ENCODE measurements at places on chromosomes 3 and 15.
A peak's percentile ranks its signal among the peaks of the same experiment; 100 is the strongest.

DNA sequence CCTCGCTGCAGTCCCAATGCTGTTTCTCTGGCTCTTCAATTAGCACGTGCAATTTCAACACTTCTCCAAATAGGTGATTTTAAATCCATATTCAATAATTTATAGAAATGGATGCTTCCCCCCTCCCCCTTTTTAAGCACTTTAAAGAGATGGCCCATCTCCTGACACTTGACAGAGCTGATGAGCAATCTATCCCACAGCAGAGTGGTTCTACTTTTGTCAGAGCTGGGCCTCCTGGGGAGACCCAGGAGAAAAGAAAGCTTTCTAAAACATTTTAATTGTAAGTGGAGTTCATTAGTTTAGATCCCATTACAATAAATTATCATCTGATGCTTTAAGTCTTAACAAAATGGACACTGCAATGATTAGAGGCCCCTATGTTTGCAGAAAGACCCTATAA is 127.7 kb downstream of the SHQ1 start:
- no peak for DNase-seq

DNA sequence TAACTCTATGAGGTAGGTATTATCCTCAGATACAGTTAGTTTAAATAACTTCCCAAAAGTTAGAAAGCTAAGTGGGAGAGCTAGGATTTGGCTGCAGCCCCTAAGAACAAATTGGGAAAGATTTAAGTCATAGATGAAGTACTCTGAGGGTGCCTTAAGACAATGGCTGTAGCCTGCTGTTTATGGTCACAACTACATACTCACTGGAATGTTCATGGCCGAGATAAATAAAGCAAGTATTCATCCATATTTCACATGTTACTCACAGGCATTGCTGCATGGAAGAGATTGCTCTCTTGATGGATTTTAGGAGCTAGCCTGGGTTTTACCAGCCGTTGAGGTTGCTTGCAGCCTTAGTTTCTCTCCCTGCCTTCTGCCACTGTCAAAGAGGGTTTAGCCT is 145.0 kb downstream of the CMSS1 start:
- no peak for DNase-seq

GRCh38 chr3:149003653-149004305 is 12.4 kb downstream of the GYG1 start:
- DNase-seq: no peak

DNA sequence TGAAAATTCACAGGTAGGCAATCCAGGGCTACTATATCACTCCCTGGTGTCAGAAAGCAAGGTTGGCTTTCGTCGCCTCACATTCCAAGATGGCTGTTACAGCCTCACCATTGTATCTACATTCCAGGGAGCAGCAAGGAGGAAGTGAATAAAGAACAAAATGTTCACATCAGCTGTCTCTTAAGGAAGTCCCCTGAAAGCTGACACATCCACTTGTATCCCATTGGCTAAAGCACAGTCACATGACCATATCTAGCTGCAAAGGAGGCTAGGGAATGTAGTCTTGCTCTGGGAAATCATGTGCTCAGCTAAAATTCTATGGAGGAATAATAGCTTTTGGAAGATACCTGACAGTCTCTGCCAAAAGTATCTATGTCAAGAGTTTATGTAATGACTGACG is 12.8 kb upstream of the GATA2 start:
- no peak for DNase-seq

- no peak for DNase-seq
Measured at GRCh38 chr15:38532728-38533127, 31.9 kb downstream of the RASGRP1 start.

GRCh38 chr15:59294574-59295260 is 78.0 kb downstream of the MYO1E start:
- no peak for DNase-seq

DNA sequence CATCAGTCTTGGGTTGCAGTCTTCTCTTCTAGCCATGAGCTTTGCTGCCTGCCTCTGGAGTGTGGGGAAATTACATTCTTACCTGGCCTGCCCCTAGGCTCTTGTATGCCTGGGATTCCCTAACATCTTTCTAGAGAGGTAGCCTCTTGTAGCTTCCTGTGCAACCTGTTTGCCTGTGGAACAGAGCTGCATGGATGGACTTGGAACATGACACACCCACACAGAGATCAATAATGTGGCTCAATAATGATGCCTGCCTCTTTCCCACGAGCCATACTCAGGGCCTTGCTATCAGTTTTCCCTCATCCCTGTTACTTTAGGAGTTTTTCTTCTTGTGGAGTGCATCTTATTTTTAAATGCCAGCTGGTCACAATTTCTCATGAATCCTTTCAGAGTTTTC is 11.4 kb downstream of the CHCHD6 start:
- no peak for DNase-seq

- no peak for DNase-seq
Measured at GRCh38 chr15:25435474-25436243, 3.2 kb downstream of the UBE3A start.

- DNase-seq: no peak
Measured at GRCh38 chr3:197874064-197874463, 75.9 kb upstream of the RPL35A start.

DNA sequence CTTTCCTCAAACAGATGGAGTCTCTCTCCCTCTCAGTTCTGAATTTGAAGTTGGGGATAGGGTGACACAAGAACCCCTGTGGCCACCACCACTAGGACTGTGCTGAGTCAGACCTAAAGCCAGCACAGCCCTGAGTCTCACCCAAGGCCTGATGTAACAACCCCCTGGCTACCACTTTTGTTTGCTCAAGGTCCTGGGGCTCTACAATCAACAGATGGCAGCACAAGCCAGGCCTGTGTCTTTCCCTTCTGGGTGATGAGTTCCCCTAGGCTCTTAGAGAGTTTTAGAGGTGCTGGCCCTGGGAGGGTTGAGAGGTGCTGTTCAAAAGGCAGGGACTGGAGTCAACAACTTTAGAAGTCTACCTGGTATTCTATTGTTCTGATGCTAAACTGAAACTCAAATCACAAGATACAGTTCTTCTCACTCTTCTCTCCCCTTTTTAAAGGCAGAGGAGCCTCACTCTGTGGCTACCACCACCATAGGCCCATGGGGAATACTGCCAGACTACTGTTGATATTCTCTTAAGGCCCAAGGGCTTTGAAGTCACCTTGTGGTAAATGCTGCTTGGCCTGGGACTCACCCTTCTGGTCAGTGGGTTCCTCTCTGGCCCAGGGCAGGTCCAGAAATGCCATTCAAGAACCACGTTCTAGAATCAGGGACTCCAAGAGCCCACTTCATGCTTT is 6.5 kb downstream of the OR5K4 start:
- DNase-seq: no peak

- DNase-seq: no peak
Measured at GRCh38 chr15:97991972-97992541, 31.6 kb downstream of the ARRDC4 start.

DNA sequence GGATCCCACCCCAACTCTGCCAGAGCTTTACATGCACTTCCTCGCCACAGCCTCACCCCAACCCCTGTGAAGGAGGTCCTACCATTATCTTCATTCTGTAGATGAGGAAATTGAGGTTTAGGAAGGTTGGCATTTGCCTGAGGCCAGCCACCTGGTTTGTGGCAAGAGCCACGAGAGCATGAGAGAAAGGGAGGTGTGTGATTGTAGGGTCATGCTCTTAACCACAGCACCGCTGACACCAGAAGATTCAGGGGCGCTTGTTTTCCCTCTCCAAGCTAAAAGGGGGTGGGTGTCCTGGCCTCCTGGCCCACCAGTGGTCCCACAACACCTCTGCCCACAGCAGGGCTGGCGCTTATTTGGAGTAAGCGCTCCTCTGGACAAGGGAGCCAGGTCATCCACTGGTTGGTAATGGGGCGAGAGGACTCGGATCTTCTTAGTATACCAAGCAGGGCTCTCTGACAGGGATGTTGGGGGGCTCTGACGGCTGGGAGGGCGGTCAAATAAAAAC is 691 bp downstream of the RHCG start:
- DNase-seq: no peak

GRCh38 chr15:56985856-56986255 is 67.4 kb downstream of the TCF12 start:
- DNase-seq: no peak

DNA sequence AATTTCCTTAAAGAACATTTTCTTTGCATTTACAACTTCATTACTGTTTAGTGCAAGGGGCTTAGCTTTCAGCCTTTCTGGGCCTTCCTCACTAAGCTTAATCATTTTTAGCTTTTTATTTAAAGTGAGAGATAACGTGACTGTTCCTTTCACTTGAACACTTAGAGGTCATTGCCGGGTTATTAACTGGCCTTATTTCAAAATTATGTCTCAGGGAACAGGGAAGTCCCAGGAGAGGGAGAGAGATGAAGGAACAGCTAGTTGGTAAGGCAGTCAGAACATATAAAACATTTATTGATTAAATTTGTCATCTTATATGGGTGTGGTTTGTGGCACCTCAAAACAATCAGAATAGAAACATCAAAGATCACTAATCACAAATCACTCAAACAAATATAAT is 268.7 kb downstream of the TIGIT start:
- no peak for DNase-seq

GRCh38 chr3:126618021-126618420 is 36.9 kb downstream of the TXNRD3 start:
- DNase-seq: no peak

DNA sequence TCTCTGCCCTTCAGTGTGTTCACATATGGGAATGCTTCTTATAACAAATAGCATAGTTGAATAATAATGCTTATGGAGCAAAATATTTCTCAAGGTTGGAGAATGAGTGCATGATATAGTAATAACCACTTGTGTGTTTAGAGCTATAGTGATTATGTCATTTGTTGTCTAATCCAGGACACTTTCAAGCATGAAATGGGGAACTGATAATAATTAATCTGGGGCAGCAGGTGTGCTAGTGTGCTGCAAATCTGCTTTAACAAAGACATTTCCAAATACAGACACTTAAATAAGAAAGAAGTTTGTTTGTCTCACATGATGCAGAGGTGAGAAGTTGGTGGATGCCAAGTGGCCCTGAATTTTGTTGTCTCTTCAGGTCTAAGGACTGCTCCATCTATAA is 579.3 kb upstream of the GRM7 start:
- DNase-seq: peak; percentile 17

DNA sequence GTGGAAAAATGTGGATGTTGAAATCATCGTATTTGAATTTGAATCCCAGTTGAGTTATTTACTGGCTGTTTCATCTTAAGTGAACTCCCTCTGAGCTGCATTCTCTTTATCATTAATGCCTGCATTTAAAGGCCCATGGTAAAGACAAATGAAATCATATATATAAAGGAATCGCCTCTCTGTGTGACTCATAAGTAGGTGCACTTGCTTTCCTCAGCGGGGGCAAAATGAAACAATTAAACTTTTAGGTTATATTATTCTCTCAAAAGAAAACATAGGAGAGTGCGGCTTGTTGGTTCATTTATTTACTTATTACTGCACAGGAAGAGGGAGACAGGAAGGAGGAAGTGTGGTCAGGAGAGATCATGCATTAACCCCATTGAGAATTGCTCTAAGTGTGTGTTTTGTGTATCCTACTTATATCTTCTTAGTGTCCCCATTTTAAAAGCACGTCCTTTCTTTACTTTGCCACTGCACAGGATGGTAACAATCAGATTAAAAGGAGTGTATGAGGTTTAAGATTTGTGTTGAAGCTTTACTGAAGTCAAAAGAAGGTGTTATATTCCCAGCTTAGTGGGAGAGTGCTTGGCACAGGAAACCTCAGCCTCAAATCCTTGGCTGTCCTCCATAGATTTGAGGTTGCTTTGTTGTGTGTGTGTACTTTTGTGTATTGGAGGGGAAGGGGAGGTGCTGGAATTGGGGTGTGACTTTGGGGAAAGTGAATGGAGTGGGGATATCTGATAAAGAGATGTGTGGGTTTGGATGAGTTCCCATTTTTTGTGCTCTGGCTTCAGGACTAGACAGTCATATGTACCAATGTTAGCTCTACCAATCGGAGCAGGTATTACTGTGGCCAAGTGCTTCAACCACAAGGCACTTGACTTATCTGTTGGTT is 595.8 kb upstream of the NR2F2 start:
- DNase-seq: no peak

DNA sequence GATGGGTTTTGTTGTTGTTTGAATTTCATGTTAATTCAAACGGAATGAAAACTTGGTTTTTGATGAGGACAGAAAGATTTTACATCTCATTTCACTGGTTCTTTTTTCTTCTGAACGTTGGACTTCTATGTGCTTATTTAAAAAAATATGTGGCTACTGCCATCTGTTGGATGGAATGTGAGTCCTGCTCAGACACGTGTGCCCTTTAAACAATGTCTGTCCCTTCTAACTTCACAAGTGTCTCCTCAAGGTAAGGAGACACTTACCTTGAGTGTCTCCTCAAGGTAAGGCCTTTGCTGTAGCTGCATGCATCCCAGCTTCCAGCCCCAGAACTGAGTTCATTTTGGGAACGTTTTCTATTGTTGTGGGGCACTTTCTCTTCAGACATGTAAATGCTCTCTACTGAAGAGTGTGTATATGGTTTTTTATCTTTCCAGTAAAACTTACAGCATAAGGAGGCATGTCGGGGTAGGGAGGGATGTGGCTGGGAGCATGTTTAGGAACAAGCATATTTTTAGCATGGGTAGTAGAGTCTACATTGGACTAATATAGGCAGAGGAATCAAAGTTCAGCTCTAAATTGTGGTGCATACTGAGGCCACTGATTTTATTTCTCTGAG is 63.1 kb upstream of the UBE3A start:
- DNase-seq: no peak

- no peak for DNase-seq
Measured at GRCh38 chr15:58026051-58026450, 39.5 kb downstream of the ALDH1A2 start.

- no peak for DNase-seq
Measured at GRCh38 chr15:81298611-81299010, 25.3 kb downstream of the STARD5 start.

DNA sequence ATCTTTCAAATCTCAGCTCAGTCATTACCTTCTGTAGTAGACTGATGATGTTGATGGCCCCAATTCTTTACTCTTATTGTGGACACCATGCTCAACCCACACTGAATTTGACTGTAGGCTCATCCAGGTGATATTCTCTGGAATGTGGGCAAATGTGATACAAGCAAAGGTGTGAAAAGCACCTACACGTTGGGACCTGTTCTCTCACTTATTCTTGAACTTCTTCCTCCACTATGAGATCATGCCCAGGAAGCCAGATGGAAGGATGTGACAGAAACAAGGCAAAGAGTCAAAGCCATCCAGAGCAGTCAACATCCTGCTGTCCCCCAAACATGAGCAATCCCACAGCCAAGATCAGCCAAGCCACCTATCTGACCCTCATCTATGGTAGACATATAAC is 471.2 kb upstream of the UBE2E2 start:
- DNase-seq: no peak

DNA sequence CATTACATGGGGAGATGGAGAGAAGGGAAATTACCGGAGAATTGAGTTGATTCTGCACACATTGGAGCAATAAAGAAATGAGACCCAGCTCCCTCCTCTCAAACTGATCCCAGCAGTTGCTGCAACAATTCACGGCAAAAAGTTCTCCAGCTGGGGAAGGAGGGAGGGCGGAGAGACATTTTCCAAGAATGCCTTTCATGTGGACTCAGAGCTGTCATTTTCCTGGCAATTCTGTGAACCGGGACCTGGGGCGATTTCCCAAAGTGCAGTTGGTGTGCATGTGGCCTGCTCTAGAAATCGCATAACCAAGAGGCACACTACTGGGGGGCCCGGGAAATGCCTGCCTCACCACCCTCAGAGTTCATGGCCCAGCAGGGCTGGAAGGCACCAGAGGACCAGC is 48.7 kb upstream of the IREB2 start:
- no peak for DNase-seq

Measured in NCI-H524 (cell line).